CD4-positive, alpha-beta T cell (primary cell): ENCODE measurements at places on chromosomes 6 and 20.

- no peak for DNase-seq
These were observed 135.1 kb upstream of the MYLIP start for GRCh38 chr6:15993716-15994228.

GRCh38 chr6:24069526-24069925, 56.5 kb upstream of the NRSN1 start:
- DNase-seq, result no peak

GRCh38 chr6:29764422-29765196, 41.4 kb downstream of the HLA-F start:
- no peak for DNase-seq

DNA sequence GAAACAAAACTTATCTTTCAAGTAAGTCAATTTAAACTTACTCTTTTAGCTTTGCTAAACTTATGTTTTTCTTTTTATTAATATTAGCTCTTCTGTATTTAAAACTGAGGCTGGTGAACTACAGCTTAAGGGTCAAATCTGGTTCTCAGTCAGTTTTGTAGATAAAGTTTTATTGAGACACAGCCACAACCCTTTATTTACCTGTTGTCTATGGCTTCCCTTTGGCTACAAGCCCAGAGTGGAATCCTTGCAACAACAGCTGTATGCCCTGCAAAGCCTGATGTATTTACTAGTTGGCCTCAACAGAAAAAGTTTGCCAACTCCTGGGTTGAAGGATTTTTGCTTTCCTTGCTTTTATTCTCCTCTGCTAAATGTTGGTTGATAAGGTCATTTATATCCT, 491.4 kb upstream of the RNF217 start:
- DNase-seq, result no peak

DNA sequence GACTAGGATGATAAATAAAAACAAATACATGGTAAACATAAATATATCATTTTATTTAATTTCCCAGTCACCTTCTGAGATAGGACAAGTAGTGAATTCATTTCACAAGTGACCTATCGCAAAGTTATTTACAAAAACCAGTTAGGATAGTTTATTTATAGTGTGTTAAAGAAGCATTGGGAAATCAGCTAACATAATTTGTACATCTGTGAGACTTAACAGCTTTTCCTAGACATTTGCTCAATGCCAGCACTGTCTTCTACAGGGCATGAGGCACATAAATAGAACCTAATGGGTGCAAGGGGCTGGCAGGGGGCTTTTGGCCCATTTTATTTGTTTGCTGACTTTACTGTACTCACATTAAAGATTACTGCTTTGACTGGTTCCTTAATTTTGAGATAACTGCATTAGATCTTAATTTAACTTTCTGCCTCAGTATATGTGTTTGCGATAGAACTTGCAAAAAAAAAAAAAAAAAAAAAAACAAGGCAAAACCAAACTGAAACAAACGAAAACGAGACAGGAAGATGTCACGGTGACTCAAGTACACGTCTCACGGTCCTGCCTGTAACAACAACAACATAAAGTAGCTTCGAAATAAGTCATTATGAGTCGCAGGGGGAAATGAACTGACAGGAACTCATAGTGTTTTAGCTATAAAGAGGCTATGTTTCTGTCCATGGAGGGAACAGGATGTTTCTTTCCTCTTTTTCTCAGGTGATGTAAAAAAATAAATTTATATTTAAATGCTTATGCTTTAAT, 133.7 kb upstream of the GMDS start:
- DNase-seq, result no peak

- DNase-seq, result no peak
These were observed 4.1 kb upstream of the ZNFX1 start for GRCh38 chr20:49281913-49282467.

DNA sequence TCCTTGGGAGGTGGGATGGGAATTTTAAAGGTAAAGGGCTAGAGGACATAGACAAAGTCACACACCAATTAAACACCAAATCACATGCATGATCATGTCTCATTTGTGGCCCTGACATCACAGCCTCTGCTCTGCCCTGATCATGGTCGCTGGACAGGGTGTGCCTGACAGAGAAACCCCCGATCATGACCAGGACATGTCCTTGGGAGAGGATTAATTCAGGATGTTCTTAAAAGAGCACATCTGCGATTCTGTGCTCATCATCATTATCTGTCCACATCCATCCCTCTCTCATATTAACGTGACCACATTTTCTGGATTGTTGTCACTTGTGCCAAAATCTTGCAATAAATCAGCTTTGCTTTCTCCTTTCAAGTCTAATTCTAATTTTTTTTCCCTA, 7.7 kb upstream of the PBOV1 start:
- DNase-seq, result no peak

GRCh38 chr20:47719625-47720024, 65.7 kb downstream of the SULF2 start:
- DNase-seq, result no peak
